T1000 (cell line): ENCODE measurements at places on chromosomes 5 and 9.
A peak's percentile ranks its signal among the peaks of the same experiment; 100 is the strongest.

- DNase-seq = no peak
Measured at GRCh38 chr9:36499174-36499890, 73.4 kb upstream of the MELK start.

GRCh38 chr5:11878814-11879213, 25.4 kb downstream of the CTNND2 start:
- no peak for DNase-seq

DNA sequence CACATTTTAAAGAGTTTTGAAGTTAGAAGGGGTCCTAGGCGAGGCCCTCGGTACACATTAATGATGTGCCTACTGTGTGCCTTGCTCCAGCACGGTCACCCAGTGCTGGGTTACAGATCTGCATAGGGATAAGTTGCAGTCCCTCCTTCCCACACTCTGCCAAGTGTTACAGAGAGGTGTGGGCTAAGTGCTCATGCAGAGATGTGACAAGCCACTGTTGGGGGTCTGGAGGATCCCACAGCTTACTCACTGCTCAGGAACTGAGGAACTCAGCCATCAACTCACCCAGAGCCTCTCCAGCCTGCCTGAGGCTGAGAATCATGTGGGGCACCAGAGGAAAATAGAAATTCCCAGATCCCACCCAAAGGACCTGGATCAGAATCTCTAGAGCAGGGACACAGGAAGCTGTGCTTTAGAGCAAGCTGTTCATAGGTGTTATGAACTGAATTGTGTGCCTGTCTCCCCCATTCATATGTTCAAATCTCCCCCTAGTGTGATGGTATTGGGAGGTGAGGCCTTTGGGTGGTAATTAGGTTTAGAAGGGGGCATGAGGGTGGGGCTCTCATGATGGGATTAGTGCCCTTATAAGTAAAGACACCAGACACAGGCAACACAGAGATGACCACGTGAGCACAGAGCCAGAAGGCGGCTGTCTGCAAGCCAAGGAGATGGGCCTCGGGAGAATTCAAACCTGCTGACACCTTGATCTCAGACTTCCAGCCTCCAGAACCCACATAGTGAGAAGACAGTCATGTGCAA, 164.1 kb downstream of the HSD17B3 start:
- DNase-seq = no peak

GRCh38 chr5:146878476-146879172, at the start of gene PPP2R2B:
Gene PPP2R2B, minus strand, starts transcription at chr5:146878757.
- DNase-seq = peak; percentile 53

DNA sequence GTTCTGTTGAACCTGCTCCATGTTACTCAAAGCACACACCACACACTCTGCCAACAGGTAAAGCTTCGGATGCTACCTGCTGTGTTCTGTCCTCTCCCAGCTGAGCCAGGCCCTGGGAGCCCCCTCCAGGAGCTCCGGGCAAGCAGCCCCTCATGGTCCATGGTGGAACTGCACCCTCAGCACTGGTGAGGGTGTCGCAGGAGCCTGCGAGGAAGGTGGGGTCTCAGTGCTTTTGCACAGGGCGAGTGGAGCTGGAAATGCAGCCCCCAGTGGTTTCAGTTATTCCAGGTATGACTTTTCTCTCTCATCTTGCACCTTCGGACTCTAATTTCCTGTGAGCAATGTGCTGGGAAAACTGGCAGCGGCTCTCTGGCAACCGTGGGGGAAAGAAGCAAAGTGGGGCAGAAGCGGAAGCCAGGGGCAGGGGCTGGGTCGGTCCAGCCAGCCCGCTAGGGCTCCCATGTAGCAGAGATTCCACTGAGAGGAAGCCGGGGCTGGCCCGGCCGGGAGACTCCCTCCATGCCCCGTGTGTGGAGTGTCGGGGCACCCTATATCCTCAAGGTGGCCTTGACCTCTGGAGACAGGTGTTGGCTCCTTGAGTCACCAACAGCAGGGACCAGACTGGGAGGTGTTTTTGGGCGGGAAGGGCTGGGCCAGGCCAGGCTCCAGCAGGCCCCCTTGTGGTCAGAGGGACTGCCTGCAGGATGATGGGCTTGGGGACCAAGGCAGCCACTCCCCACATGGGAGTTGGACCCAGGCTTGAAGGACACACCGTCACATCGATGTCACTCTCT, 75.6 kb upstream of the PRSS3 start:
- no peak for DNase-seq

DNA sequence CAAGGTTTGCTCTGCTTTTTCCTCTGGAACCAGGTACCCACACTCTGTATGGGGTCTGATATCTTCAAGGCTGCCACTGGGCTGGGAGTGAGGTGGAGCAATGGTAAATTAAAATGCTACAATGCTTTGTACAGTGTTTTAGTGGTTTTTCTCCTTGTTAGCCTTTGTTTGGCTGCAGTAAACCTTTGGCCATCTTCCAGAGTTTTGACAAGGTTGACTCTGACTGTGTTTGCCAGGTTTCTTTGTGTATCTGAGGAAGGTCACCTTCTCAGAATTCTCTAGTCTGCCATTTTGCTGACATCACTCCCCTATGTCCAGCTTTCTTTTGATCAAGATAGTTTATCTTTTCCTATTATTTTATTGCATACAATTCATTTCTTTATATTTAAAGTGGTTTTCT, 11.2 kb downstream of the SPATA31D1 start:
- no peak for DNase-seq

- DNase-seq = no peak
Measured at GRCh38 chr5:38780945-38781344, 64.9 kb upstream of the OSMR start.

DNA sequence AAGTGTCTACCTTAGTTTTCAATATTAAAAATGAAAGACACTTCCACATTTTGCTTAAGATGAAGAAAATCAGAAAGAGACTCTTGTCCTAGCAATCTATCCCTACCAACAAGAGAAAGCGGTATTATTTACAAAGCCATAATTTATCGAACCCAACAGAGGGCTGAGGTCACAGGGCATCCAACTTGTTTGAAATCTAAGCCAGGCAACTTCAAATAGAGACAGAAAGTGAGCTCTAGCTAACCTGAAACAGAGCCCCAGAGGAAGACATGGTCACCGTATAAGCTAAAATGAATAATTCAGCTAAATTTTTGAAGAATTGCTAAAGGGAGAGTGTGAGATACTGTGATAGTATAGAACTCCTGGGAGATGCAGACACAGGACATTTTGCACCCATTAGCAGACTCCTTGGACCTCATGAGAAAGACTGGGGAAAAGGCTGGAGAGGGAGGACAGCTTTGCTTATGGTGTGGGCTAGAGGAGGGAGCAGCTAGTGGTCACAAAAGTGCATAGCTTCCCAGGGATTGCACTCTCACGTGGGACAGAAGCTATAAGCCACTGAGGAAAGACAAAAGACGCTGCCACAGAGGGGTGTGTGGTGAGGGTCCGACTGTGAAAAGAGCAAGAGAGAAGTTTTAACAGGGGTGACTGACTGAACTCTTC, 624.2 kb upstream of the GRIN3A start:
- DNase-seq = no peak

- DNase-seq = no peak
Measured at GRCh38 chr9:95780751-95781150, 94.7 kb upstream of the ERCC6L2 start.

GRCh38 chr5:65142511-65143011, 339.2 kb downstream of the ADAMTS6 start:
- DNase-seq = peak; percentile 51

- DNase-seq = peak; percentile 12
Measured at GRCh38 chr5:174935854-174936474, 211.6 kb downstream of the MSX2 start.

DNA sequence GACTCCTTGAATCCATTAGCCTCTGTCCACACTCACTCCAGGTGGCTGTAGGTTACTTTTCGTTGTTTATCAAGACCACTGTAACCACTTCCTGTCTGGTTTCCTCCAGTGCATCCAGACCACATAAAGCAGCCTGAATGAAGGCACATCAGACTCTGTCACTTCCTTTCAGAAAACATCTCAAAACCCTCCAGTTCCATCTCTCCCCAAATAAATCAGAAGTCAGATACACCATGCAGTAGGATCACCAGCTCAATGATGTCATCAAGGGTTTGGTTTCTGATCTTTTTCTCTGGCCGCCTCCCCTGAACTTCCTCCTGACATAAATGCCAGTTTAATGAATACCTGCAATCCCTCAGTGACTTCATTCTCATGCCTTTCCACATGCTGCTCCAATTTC, 161.2 kb downstream of the ZNF462 start:
- DNase-seq = no peak

- no peak for DNase-seq
Measured at GRCh38 chr5:148823871-148824270, 2.5 kb upstream of the ADRB2 start.

DNA sequence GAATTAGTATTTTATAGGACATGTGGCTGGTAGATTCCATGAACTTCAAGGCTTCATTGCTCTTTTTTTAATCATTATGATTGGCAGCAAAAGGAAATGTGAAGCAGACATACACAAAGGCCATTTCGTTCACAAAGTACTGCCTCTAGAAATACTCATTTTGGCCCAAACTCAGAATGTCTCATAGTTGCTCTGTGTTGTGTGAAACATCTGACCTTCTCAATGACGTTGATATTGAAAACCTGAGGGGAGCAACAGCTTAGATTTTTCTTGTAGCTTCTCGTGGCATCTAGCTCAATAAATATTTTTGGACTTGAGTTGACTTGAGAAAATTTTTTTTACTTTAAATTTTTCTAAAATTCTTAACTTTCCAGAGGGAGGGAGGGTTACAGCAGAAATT, 12.4 kb downstream of the KCNV2 start:
- DNase-seq = no peak

GRCh38 chr5:172798422-172799215, 27.6 kb upstream of the DUSP1 start:
- no peak for DNase-seq

GRCh38 chr9:127829205-127829906, 25.1 kb downstream of the ENG start:
- DNase-seq = no peak

DNA sequence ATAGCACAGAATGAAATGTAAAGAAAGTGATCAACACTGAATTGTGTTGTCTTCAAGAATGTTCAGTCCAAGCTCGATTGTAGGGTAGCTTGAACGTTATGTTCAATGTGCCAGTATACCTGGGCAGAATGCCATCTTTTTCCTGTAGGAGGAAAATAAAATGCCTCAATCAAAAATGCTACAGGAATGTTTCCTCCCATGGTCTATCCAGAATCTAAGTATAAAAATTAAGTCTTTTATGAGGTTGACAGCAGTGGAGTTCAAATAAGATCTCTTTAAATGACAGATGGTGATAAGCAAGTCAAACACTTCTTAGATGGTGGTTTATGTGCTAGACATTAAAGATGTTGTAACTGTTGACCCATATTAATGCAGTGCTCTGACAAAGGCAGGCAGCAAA, 488.6 kb downstream of the CSNK1G3 start:
- no peak for DNase-seq

DNA sequence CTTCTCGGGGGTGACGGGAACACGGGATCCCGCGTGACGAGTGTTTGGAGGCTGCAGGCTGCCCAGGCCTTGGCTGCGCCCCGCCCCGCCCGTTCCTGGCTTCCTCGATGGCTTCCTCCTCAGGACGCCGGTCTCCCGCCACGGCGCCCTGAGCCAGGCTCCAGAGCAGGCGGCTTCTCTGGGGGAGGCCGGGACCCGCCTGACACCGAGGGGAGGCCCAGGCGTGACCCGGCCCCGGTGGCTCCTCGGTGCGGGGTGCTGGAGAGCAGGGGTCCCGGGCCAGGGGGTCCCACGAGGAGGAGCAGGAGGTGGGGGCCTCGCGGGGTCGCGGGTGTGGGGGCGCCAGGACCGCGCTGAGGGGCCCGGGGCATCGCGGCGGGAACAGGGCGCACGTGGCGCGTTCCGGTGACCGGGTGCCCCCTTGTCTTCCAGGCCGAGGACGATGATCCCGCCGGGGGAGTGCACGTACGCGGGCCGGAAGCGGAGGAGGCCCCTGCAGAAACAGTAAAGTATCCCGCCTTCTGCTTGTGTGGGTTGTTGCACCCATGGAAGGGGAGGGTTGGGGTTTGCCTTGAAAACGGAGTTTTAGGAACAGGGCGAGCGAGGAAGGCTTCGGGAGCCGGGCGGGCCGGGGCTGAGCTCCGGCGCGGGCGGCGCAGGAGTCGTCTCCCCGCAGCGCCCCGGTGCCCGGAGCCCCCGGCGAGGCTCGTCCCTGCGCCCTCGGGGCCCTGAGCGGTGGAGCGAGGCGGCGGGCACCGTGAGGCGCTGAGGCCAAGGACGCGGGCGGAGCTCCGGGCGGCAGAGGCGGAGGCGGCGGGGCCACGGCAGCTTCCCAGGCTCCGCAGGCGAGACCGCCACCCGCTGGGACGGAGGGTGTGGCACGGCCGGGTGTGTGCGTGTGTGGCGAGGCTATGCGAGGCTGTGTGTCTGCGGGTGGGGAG, 22.2 kb downstream of the AHRR start:
- no peak for DNase-seq

DNA sequence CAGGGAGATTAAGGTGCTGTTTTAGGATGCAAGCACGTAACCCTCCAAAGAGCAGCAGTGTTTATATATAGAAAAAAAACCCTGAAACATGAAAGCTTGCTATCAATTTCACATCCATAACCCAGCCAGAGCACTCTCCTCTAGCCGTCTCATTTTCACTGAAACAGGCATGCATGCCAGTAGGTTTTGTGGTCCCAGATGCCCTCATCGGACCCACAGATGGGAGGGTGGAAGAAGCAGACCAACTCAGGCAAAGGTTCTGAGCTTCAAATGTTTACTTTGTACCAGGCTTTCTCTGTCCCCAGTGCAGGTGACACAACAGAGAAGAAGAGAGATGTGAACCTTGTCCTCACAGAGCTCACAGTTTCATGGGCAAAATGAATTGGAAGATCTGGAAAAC, 127.4 kb upstream of the ATP10B start:
- DNase-seq = no peak

- no peak for DNase-seq
Measured at GRCh38 chr9:16597136-16597535, 273.3 kb downstream of the BNC2 start.

- DNase-seq = no peak
Measured at GRCh38 chr5:176133877-176134276, 104.3 kb upstream of the SIMC1 start.

GRCh38 chr5:174736331-174736721, 11.9 kb downstream of the MSX2 start:
- DNase-seq = no peak

GRCh38 chr5:154189256-154189818, 1.2 kb upstream of the GALNT10 start:
- DNase-seq = no peak

DNA sequence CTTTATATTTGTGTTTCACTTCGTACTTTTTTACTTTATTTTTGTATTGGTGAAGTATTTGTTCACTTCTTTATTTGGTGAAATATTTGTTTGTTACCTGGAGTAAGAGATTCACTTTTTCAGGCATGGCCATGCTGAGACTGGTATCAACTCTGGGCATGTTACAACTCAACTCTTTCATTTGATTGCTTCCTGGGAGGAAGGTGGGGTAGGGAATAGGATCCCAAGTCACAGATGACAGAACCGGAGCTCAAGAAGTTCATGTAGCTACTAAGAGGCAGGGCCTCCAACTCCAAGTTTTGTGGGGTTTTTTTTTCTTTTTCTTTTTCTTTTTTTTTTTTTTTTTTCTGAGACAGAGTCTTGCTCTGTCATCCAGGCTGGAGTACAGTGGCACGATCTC, 6.1 kb upstream of the ADGRD2 start:
- DNase-seq = no peak
